ENCODE measurements at places on chromosomes 16 and 17. TPM values are rescaled to one million over a fixed set of nuclear protein-coding genes. Genes with fewer than 3 reads are reported as not detected.

MYOCD gene
- 0.23 TPM for total RNA-seq

AXIN2 gene
- total RNA-seq: 3.6 TPM

MAP3K3 gene
- total RNA-seq: 11.6 TPM

PPY gene
- not detected for total RNA-seq

TEDC2 gene
- 0.63 TPM for total RNA-seq

SEC14L5 gene
- total RNA-seq: 0.33 TPM

CES3 gene
- total RNA-seq: 80.3 TPM

COIL gene
- 5.9 TPM for total RNA-seq

ODF4 gene
- not detected for total RNA-seq

DNA sequence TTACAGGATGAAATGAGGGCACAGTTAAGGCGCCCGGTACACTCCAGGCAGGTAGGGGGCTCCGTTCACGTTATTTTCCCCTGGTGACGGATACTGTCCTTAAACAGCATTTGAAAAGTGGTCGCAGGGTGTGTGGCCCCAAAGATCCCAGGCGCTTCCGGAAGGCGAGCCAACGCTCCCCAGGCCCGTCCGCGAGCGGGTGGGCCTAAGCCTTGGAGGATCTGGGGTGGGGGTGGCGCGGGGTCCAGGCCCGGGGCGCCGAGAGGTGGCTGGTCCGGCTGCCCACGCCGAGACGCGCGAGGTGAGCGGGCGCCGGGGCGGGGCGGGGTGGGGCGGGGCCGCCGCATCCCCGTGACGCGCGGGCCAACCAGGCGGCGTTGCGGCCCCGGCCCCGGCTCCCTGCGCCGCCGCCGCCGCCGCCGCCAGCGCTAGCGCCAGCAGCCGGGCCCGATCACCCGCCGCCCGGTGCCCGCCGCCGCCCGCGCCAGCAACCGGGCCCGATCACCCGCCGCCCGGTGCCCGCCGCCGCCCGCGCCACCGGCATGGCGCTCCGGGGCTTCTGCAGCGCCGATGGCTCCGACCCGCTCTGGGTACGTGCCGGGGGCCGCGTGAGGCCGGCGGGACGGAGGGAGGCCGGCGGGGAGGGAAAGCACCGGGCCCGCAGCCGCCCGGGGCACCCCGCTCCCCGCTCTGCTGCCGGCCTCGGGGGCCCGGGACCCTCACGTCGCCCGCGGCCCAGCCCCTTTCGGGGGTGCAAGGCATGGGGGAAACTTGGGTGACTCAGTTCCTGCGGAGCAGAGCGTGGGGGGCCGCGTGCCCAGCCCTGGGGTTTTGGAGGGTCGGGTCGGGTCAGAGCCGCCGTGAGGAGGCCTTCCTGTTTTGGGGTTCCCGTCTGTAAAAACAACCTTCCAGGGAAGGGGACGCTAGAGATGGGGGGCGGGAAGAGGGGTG is at the start of gene ABCC1:
Gene ABCC1, plus strand, starts transcription at position 407 of the 951 bp plus-strand sequence. Its CDS starts 136 bp downstream, at position 543.
- no peak for DNase-seq

DNA sequence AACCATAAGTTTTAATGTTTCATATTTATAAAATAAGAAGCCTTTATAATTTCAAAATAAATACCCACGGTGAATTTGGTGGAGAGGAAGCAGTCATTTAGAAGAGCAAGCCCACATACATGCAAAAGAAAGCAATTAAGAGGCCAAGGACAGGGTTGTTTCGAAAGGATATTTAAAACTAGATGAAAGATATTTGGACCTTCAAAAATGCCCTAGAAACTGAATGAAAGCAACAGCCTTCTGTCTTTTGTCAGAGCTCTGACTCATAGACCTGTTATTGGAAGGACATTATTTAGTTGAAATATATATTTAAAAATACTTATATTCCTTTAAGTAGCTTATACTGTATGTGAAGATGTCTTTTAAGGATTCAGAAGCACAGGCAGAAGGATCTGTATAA is 8.6 kb upstream of the METTL9 start:
- DNase-seq: no peak

GRCh38 chr17:82962163-82962720 is 117.2 kb upstream of the METRNL start:
- DNase-seq: peak; percentile 43

DNA sequence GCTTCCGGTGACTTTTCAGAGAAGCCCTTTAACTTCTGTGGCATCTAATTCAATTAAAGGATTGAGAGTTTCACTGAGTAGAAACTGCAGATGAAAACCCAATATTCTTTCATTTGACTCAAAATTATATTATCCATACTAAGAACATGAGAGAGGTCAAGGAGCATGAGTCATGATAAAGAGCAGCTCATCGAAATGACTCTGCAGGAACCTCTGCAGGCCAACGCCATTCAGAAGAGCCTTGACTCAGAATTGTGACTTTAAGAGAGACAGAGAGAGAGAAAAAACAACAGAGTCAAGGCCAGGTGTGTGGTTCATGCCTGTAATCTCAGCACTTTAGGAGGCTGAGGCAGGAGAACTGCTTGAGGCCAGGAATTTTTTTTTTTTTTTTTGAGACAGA is 417.2 kb upstream of the XYLT1 start:
- no peak for DNase-seq

- no peak for DNase-seq
These were observed 269.1 kb downstream of the CDH13 start for GRCh38 chr16:82895843-82896242.

DNA sequence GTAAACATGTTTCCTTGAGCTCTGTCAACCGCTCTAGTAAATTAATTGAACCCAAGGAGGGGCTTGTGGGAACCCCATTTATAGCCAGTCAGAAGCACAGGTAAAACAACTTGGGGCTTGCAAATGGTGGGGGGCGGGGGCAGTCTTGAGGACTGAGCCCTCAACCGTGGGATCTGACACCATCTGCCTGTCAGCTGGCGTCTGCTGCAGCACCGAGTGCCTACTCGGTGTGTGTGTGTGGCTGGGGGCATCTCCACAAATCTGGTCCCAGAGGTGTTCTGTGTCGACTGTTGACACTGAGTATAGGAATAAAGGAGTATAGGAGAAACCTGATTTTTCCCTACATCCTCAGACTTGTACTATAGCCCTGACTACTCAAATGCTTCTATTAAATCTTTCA is 20.6 kb downstream of the CREBBP start:
- no peak for DNase-seq

- DNase-seq: peak; percentile 71
These were observed 32.6 kb upstream of the MEOX1 start for GRCh38 chr17:43694081-43694870.

DNA sequence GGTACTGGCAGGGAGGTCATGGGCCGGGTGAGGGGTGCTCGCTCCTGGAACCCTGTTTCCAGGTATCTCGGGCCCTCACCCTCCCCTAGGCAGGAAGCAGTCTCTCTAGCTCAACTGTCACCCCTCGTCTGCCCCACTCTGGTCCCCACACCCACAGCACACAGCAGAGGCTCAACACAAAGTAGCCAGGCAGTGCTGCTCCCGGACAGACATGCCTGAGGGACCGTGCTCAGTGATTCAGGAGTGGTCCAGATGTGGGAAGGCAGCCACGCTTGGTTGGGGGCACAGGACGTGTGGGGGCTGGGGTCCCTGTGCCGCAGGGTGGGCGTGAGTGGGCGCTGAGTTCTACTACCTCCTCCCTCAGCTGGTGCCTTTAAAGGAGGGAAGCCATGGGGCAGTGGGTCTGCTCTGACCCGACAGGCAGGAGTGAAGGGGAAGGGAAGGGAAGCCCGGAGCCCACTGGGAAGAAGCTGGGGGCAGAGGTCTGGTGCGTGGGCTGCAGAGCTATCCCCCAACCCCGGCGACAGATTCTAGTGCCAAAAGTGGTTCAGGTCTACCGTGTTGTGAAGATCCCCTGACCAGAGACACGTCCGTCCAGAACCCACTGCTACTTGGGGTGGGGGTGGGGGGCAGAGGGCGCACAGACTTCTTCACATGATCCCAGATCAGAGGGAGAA is 11.8 kb downstream of the SLC16A3 start:
- no peak for DNase-seq

- no peak for DNase-seq
These were observed 8.0 kb upstream of the PHB1 start for GRCh38 chr17:49422714-49423113.

GRCh38 chr16:11016993-11017392 is 72.6 kb downstream of the CLEC16A start:
- DNase-seq: no peak

DNA sequence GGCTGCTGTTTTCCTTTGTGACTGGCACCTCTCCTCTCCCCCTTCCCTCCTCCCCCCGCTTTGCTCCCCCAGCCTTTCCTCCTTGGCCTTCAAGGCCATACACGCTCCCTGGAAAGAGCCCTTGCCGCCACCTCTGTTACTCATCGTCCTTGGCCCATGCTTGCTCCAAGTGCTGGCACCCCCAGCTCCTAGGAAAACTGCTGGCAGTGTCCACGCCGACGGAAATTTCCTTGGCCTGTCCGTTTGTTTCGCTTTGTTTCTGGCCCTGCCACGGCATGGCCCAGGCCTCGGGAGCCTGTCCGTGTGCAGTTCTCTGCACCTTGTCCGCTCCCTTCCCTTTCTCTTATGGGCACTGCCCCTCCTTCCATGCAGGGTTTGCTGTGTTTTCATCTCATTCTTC is 18.0 kb downstream of the CA5A start:
- DNase-seq: no peak

DNA sequence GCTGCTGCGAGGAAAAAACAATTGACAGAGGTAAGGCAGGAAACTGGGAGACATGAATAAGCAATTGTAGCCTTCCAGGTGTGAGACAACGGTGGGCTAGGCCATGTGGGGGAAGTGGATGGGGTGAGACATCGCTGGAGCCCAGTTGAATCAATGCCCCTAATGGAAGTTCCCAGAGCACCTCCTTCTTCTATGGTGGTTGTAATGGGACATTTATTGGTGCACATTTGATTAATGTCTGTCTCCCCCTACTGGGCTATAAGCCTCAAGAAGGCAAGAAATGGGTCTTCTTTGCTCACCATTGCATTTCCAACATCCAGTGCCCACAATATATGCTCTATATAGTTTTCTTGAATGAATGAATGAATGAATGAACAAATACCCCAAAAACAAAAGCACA is 22.7 kb upstream of the CD300E start:
- no peak for DNase-seq

DNA sequence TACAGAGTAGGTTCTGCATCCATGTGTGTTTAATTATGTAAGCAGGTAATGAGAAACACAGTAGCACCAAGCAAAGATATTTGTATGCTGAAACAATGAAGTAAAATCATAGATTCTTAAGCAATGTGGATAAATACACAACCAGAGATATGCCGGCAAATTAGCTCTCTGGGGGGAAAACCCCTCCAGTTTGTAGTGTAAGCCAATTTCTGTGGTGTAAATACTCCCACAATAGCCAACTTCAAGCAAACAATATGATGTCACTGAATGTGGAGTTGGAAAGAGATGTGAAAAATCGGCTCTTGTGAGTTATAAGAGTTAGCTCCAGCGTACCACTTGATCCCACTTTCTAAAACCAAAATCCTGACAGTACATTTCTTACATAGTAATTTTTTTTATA is 3.9 kb upstream of the KRT38 start:
- no peak for DNase-seq

DNA sequence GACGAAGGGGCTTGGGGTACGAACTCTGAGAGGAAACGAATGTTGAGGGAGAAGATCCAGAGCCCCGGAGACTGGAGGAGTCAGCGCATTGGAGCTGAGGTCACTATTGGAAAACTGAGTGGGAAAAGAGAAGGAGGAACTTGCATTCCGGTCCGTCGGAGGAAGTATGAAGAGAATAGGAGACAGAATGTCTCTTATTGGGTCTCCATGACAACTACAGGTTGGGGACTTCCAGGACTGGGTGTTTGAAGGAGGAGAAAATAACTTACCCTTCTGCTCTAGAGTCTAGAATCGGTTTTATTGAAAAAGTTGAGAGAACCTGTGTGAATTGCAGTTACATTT is 537 bp downstream of the GOSR1 start:
- DNase-seq: no peak

DNA sequence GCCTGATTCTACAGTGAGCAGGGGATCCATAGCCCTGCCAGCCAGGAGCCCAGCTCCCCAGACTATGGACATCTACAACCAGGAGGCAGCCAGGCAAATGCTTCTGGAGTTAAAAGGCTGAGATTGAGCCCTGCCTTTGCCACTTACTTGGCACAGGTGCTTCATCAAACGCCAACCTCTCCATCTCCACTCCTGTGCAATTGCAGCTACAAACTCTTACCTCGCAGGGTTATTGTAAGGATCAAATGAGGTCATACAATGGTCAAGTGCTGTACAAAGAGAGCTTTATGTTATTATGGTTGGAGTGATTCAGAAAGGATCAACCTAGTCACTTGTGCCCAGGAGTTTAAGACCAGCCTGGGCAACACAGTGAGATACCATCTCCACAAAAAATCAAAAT is 9.8 kb upstream of the MYO18A start:
- DNase-seq: no peak

DNA sequence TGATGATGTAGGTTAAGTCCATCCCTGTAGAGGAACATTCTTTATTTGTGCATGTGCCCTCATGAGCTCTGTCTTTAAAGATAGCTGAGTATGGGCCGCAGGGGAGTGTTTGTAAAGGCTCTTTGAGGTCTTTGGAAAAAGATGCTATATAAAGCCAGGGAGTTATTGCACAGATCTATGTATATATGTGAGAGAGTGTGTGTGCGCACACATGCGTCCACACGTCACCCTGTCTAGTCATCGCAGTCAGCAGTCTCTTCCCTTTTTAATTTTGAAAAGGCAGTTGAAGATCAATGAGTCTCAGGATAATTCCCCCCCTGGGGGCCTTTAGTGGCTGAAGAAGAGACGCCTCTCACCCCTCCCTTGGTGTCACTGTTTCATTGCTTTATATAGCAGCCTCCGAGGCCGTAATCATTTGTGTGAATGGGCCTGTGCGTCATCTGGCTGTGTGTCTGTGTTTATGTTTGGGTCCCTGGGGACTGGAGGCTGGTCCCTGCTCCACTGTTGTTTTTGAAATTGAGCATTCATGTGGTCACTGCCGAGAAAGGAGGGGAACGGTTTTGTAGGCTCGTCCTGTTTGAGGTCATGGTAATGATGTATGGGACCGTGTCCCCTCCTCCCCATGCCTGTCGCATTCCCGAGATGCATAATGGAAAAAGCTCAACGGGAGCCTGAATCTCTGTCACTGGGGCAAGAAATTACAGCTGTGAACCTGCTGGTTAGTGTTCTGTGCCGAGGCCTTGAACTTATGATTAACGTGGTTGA is 143.9 kb downstream of the SNX29 start:
- no peak for DNase-seq

DNA sequence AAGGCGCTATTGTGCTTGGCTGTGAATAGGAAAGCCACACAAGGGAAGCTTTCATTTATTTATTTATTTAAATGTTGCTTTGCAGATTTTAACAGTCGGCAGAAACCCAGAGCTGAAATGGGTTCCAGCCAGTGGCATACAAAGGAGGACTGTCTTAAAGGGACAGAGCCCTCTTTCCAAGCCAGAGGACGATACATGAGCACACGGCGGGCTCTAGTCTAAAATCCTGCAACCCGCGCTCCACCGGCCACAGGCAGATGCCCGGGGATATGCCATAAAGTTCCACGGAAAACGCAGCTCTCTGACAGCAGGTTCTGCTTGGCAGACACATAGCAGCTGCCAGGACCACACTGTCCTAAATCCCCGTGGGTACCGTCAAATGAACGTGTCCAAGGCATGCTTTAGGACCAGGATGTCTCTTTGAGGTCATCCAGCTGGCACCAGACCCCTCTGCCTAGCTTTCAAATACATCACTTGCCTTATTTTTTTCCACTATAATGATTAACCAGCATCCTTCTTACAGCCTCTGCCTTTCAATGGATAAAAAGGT is 64.6 kb downstream of the CYTH1 start:
- peak; percentile 70 for DNase-seq

All from left lobe of liver (tissue), 2 donors.